SK-N-DZ (cell line): ENCODE measurements at places on chromosomes 7 and 10.

- DNase-seq = no peak
These were observed 95.7 kb downstream of the PLXNA4 start for GRCh38 chr7:132480534-132480933.

DNA sequence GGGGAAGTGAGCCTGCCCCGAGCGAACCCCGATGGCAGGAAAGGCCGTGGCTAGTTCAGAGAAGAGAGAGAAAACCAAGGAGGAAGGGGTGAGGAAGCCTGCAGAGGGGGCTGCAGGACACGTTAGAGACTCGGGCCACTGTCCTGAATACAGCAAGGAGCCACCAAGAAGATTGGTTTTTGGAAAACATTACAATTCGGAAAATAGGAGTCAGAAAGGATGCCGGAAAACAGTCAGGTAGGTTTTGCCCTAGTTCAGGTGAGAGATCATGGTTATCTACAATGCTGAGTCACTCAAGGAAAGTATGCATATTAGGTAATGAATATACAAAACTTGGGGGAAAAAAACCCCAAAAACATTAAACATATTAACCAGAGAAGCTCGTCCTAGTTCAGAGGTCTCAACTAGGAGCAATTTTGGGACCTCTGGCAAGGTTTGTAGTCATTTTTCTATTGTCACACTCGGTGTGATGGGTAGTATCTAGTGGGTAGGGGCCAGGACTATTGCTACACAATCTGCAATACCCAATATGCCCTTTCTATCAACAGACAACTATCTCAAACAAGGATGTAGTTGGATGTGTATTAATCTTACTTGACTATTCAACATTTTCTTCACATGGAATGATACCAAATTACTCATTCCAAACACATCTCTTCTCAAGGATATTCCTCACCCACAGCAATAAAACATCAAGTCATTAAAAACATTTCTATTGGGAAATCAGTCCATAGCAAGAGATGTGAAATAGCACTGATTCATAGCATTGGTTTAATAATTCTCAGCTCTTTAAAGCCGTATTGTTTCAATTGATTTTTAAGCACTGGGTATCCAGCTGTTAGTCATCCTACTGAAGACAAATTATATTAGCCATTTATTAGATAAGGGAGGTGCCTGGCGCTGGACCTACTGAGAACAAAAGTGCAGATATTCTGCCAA, 74.4 kb upstream of the RSU1 start:
- DNase-seq = peak; percentile 39

- DNase-seq = no peak
These were observed 35.8 kb downstream of the FOXP2 start for GRCh38 chr7:114450431-114450830.

GRCh38 chr7:142592664-142593063, 156.6 kb upstream of the PRSS1 start:
- DNase-seq = no peak

DNA sequence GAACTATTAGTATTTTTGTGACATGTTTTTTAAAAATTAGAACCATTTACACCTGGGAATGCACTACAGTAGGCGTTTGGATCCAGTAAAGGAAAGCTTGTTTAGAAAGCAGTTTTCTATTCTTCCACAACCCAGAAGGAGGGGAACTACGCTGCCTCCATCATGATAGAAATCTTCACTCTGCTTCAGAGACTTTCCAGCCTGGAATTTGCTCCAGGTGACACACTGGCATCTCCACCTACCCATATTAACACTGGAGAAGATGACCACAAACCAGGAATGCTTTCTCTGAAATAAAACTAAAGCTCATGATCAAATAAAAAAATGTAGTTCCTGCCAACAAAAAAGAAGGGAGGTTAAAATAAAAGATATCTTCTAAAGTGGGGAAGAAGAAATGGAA, 66.3 kb downstream of the ARHGAP22 start:
- no peak for DNase-seq

- DNase-seq = no peak
These were observed 53.6 kb upstream of the ADGRA1 start for GRCh38 chr10:133034092-133034491.

- DNase-seq = no peak
These were observed 84.8 kb upstream of the AGBL3 start for GRCh38 chr7:134901389-134902020.

- DNase-seq = no peak
These were observed 284 bp downstream of the CXCL12 start for GRCh38 chr10:44384601-44385025.

- peak; percentile 23 for DNase-seq
These were observed 2.0 kb downstream of the SRI start for GRCh38 chr7:88217675-88218428.

GRCh38 chr7:90817151-90817550, 221.0 kb downstream of the CDK14 start:
- no peak for DNase-seq

DNA sequence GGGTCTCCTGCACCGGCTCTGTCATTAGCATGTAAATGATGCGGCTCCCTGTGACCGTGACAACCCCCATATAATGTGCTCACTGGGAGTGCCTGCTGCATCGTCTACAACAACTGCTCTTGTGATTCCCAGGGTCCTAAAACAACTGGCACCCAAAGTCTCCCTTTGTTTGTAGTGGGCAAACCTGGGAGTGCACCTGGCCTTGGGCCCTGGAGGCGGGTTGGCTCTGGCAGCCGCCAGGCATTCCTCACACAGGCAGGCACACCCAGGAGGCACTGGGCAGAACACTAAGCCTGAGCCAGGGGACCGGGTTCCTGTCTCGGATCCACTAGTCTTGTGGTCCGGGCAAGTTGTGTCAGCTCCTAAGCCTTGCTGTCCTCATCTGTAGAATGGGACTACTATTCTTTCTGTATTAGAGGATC, 115.5 kb upstream of the GPR26 start:
- no peak for DNase-seq

DNA sequence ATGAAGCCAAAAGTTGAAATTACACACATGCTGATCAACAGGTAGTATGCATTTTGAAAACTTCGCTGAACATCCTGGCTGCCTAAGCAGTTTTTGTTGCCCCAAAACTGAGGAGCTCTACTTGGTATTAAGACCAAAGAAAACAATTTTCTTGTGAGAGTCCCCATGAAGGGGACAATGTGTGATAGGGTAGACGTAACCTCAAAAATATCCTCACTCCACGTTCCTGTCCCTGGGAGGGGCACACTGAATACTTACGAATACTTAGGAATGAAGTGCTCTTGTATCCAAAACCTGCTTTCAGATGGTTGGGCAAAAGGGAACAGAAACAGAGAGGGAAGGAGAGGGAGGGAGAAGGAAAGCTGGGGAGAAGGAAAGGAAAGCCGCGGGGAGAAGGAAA, 24.7 kb downstream of the CCDC6 start:
- DNase-seq = no peak

DNA sequence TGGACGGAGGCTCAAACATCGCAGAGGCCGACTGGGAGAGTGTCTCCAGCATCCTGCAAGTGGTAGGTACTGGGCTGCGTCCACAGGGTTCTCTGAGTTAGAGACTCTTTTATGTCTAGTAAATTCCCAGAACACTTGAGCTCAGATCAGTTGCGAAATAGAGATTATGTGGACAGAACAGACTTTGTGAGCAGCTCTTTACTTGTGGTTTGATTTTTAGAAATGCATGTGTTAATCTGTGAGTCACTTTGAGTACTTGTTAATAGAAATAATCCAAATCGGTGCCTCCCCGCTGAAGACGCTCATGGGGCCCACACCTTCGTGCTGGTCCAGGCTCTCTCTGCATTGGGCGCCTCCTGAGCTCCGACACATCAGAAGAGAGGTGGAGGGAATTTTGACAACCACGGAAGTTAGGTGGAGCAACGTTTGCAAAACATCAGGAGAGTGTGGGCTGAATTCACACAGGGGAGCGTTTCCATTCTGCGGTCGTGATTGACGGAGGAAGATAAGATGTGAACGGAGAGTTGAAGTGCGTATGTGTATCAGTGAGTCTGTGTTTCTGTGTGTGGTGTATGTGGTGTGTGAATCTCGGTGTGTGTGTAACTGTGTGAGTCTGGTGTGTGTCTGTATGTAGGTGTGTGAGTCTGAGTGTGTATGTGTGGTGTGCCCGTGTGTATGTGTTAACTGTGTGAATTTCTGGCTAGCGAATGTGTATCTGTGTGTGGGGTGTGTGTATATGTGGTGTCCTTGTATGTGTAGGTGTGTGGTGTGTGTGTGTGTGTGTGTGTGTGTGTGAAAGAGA, 32.1 kb downstream of the PFKP start:
- no peak for DNase-seq

- no peak for DNase-seq
These were observed 7.0 kb downstream of the CUX1 start for GRCh38 chr7:101824440-101824839.

DNA sequence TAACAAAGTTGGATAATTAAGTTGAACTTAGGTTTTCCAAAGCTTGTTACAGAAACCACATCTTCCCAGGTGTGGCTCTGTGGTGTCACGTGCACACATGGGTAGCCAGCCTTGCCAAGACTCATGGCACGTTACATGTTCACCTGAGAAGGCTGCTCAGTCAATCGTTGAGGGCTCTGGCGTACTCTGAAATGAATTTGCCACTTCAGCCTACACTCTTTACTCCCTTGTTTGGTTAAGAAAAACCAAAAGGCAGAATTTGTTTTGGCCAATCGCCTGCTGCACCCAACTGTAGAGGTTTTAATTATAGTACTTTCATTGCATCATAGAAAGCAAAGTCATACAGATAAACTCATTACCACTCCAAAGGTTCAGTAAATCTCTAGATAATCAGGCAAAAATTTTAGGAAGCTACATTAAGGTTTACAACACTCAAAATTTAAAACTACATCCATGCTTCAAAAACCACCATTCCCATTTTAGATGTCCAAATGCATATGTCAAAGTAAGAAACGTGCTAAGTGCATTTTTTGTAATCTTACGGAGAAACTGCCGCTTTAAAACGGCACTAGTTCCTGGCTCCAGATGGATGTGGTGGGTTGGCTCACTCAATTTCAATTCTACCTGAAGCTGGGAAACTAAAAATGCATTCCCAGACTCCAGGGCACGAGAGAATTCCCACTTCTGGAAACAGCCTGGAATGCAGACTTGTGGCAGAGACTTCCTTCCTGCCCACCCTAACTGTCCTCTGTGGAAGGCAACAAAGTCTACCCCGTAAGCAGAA, 88.4 kb downstream of the DIP2C start:
- DNase-seq = no peak

- no peak for DNase-seq
These were observed 72.3 kb upstream of the STEAP1B start for GRCh38 chr7:22572292-22572691.

GRCh38 chr10:127398140-127398970, 150.8 kb upstream of the NPS start:
- no peak for DNase-seq

GRCh38 chr7:121547544-121548092, 151.5 kb upstream of the FAM3C start:
- DNase-seq = peak; percentile 68

GRCh38 chr10:44862006-44862751, 49.0 kb upstream of the TMEM72 start:
- DNase-seq = no peak

DNA sequence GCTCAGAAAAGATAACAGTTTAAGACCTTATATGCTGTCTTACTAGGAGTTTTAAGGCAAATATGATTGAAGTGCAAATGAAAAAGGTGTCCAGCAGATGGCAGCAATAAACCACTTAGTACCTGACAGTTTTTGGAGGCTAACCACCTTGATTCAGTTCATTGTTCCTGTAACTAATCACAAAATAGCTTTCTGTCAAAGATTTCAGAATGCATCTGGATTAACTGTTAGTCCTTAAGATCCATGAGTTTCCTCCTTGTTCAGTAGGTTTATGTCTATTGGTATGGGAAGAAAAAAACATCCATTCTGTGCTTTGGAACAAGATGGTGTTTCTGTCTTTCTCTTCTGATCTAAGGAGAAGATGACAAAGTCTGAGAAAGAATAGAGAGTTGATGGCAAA, 46.6 kb downstream of the CCSER2 start:
- peak; percentile 59 for DNase-seq

- DNase-seq = no peak
These were observed 9.0 kb downstream of the PIK3CG start for GRCh38 chr7:106874076-106874475.

GRCh38 chr7:155322530-155322929, 24.9 kb downstream of the INSIG1 start:
- DNase-seq = no peak

- peak; percentile 61 for DNase-seq
These were observed 10.0 kb downstream of the HHEX start for GRCh38 chr10:92699518-92700381.

GRCh38 chr10:52769966-52770365, 2.6 kb downstream of the MBL2 start:
- DNase-seq = no peak

GRCh38 chr7:94906065-94906851, 1.1 kb upstream of the PPP1R9A start:
- DNase-seq = no peak

DNA sequence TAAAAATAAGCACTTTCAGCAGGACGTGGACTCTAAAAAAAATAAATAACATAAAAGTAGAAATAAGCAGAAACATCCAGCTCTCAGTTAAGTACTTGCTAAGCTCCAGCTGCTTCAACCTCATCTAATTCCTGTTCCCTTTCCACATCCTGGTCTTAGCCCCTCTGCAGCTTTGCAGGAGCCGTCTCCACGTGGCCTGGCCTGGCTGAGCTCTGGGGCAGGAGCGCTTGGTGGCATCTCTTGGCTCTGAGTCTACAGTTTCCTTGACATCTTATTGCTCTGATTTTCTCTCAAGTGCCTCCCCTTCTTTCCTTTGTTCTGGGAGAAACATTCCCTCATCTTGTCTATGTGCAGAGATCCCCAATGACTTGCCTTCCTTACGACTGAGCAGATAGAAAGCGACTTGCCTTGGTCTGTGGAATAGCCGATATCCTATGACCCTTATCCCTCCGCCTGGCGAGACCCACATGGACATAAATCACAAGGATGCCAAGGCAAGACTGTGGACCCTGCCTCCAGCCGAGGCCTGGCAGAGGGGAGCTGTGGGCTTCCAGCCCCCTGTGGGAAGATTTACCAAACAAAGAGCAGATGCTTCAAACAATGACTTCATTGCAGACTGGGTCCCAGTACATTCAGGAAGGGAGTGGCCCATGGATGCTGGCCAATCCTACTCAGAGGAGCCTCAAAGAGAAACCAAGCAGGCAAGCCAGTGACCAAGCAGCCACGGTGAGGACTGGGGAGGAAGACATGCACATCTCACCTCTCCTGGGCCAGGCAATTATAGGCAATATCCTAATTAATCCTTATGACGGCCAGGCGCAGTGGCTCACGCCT, 61.9 kb downstream of the SPOCK2 start:
- no peak for DNase-seq

DNA sequence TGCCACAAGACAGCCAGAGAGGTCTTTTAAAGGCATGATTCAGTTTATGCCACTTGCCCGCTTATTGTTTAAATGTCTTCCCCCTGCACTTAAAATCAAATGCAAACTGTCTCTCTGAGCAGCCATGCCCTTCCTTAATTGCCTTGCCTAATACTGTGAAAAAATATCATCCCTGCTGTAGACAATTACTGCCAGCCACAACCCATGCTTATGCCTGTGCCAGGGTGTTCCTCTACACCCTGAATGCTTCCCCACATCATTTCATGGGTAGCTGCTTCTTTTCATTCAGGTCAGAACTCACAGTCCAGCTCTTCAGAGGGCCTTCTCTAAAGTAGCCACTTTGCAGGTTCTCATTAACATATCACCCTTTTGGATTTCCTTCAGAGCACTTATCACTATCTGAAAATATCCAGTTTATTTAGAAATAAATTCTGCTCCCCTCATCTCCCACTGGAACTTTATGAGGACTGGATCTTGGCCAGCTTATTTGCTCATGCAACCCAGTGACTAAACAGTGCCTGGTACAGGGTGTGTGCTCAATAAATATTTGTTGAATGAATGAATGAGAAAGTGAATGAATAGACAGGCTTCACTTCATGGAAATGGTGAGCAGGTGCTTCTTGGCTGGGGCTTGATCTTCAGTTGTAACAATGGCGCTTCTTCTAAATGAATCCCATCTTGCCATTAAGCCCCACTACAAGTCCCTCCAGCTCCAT, 162.4 kb upstream of the MDFIC start:
- no peak for DNase-seq
